Activated CD4-positive, alpha-beta T cell treated with anti-CD3 and anti-CD28 coated beads, Interleukin-2, amount 50 U/mL, for 24 hours (primary cell): ENCODE measurements at places on chromosomes 16 and 17.

DNA sequence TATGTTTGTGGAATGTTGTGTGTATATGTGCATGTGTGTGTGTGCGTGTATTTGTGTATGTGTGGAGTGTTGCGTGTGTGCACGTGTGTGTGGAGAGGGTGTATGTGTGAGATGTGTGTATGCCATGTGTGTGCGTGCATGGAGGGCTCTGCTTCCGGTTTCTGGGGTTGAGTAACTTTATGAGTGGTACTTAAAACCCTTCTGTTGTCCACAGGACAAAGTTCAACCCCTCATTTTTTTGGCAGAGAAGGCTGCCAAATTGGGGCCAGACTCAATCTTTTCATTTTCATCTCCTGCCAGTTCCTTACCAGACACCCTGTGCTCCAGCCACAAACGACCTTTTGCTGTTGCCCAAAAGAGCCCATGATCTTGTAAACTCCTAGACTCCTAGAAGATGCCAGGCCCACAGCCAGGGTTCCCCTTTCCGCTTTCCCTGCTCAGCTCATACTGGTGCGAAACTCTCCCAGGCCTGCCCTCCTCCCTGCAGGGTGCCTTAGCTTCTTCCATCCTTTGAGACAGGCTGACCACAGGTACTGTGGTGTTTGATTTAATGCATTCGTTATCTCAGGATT is 100.2 kb downstream of the CMIP start:
- DNase-seq, result no peak

GRCh38 chr17:39200070-39200879 is at the start of gene RPL19:
Gene RPL19, plus strand, starts transcription at chr17:39200283. Its CDS starts 62 bp downstream, at chr17:39200345.
- peak; percentile 75 for DNase-seq

DNA sequence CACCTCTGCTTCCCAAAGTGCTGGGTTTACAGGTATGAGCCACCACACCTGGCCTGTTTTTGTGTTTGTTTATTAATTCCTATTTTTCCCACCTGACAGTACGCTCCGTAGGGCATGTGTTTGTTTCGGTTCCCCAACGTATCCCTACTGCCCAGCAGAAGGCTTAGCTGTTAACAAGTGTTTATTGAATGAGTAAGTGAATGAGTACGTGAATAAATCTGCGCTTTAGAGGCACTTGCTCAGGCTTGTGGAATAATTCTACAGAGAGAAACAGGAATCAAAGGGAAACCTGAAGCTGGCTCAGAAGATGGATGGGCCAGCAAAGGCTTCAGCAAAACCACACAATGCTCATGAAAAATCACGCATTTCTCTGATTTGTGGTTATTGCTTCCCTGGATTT is 647.9 kb downstream of the MAF start:
- DNase-seq, result no peak

DNA sequence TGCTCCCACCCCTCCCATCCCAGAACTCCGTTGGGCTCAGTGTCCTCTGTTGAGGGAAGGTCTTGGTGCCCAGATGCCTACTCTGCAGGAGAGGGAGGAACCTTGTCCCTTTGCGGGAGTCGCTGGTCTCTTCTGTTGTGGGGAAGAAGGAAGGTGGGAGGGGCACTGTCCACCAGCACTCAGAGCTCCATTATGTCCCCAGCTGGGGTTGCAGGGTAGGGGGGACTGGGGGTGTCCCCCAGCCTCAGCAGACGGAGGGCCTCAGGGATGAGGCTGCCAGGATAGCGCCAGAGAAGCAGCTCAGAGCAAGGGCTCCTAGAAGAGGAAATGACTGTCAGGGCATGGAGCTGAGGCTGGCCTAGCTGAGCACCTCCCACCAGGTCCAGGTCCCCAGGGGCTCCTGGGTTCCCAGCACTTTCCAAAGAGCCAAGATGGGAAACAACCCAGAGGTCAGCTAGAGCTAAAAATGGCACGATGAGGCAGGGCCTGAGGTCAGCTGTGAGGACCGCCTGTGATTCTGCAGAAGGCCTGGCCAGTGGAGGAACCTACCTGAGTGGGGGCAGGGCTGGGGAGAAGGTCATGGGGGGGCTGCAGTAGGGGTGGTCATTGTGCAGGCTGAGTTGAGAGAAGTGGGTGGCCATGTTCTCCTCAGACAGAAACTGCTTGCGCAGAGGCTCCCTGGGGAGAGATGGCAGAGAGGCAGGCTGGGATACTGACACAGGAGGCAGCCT is 893 bp downstream of the HCFC1R1 start:
- no peak for DNase-seq

GRCh38 chr17:62619417-62620155 is 7.9 kb upstream of the MRC2 start:
- DNase-seq, result no peak

GRCh38 chr16:1942047-1942809 is 771 bp downstream of the MSRB1 start:
- DNase-seq, result no peak

GRCh38 chr16:11800382-11800718 is 3.3 kb upstream of the ZC3H7A start:
- DNase-seq, result no peak

- no peak for DNase-seq
Measured at GRCh38 chr16:70478912-70479341, 24.5 kb downstream of the FCSK start.

DNA sequence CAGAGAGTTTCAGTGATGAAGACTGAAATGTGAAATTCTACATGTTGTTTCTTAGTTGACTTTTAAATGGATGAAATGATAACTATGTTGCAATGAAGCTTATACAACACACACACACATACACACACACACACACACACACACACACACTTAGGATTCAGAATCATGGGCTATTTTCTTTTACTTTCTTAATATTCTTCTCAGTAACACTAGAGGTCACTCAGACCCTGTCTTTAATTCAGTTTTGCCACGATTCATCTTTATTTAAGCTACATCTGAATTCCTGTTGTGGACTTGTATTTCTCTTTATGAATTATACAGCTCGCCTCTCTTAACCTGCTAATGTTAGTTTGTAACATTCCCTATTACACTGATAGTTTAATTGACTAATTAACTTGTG is 109.6 kb upstream of the GOT2 start:
- DNase-seq, result no peak

- DNase-seq, result no peak
Measured at GRCh38 chr16:88790312-88791211, 5.5 kb upstream of the PIEZO1 start.

DNA sequence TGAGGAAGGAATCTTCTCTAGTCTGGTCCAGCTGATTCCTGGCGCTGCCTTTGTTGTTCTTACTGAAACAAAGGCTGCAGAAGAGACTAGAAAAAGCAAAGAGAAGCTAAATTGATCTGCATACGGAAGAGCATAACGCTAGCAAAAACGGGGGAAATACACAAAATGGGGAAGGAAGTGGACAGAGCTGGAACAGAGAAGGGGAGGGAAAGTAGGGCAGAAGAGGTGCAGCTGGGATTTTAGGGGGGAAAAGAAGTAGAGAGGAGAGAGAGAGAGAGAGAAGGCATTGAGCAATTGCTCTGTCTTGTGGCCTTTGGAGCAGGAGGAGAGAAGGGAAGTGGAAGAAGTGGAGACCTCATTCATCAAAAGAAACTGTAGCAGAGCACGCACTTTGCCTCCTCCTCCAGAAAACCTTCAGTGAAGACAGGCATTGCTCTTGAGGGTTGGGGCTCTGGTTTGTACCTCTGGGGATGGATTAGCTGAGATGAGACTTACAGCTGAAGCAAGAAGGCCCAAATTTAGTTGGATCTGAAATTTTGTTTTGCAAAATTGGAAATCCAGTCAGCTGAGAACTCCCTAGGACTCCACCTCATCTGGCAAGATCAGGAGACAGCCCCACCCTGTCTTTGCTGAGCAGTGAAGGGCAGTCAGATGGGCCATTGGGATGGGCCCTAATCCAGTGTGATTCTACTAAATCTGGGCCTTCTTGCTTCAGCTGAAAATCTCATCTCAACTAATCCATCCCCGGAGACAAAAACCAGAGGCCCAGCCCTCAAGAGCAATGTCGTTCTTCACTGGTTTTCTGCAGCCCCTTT is 55.8 kb downstream of the CDRT4 start:
- DNase-seq, result no peak

DNA sequence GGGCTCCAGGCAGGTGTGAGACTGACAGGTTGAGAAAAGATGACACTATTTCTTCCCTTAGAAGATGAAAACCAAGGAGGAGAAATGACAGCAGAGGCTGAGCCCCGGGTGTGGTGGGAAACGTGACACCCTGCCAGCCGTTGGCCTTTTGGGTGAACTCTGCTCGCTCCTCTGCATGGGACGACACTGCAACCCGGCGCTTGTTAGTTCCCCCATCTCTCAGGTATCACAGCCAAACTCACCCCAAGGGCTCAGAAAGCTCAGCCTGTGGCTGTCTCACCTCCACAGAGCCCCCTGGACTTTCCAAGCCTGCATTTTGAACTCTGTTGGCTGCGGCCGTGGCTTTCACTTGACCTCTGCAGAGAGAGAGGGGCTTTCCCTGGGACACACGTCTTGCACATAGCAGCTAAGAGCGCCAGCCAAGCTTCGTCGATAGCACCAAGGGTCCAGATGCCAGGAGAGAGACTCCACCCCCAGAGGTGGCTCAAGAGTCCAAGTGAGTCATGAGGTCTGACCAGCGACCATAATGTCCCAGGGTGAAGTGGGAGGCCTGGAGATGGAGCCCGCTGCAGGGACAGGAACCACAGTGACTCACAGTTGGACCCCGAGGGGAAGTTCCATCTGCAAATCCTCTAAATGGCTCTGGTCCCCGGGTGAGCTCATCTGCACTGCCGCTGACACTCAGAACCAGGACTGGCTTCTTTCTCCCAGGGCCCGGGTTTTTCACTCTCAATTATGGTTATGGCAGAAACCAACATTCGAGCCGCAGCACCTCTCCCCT is 301.9 kb downstream of the SOX9 start:
- no peak for DNase-seq

DNA sequence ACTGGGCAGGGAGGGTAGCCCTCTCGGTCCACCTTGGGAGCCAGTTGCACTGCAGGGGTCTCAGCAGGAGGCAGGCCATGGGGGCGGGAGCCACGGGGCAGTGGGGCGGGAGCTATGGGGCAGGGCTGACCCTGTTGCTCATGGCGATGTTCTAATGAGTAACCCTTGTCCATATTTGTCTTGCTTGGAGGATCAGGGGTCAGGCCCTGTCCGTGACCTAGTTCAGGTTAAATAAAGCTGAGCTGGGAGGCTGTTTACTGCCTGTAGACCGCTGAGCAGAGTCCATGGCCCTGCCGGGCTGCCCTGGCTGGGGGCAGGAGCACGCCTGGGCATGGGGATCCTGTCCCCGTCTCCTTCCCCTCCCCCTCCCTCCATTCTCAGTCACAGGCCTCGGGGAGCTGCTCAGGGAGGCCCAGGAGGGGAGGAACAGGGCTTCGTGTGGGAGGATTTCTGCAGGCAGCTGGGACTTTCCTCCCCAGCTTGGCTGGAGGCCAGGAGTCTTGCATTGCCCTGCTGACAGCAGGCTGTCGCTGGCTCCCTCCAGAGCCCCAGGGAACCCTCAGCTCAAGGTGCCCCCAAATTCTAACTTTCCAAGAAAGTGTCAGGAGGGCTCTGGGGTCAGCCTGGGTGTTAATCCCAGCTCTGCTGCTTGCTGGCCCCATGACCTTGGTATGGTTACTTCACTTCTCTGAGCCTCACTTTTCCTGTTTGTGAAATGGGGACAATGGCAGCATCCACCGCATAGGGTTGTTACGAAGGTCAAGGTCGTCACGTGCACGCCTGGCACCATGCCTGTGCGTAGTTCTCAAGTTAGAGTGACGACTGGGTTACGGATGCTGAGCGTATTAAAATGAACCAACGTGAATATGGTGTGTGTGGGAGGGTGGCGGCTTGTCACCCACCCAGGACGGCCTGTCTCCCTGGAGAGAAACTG is 6.1 kb upstream of the SERPINF2 start:
- DNase-seq, result peak; percentile 47

- peak; percentile 20 for DNase-seq
Measured at GRCh38 chr17:66373944-66374817, 71.8 kb downstream of the PRKCA start.

- DNase-seq, result no peak
Measured at GRCh38 chr17:796609-797008, 14.5 kb downstream of the MRM3 start.

DNA sequence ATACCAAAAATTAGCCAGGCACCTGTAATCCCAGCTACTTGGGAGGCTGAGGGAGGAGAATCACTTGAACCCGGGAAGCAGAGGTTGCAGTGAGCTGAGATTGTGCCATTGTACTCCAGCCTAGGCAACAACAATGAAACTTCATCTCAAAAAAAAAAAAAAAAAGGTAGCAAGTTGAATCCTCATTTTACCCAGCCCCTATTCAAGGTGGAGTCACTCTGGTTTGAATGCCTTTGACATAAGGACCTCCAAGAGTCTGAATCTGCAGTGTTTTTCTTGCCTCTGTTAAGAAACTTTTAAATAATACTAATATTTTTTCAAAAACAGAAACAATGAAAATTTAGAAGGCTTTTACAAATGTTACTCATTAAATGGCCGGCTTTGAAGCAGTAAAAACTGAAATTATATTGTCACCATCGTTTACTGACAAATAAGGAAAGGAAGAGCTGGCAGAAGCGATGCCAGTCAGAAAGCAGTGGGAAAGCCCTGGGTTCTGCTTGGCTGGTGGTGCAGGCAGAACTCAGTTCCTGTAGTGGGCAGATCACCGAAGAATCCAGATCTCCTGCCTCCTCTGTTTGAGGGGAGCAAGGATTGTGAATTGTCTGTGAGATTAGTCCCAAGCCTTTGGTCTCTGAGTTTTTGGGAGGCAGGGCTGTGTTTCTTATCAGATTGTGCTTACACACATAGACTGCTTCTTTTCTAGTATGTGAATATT is 99.7 kb upstream of the HAS3 start:
- no peak for DNase-seq

DNA sequence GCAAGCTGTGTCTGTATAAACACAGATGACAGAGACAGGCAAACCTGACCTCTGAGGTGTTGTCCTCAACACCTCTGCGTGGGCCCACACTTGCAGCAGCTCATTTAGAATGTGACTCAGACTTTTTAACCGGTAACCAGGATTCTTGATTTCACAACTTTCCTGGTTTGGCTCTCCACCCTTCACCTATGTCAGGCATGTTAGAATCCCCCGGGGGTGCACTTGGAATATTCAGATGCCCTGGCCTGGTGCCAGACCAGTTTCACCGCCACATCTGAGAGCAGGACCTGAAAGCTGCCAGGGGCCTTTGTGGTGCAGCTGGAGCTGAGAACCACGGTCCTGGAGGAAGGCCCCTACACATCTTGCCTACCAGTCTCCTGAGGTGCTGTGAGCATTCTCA is 4.8 kb downstream of the DHODH start:
- no peak for DNase-seq

- DNase-seq, result no peak
Measured at GRCh38 chr17:28256370-28256769, 62.6 kb upstream of the TMEM97 start.

GRCh38 chr17:73640691-73641090 is 3.6 kb downstream of the SDK2 start:
- DNase-seq, result no peak

- DNase-seq, result no peak
Measured at GRCh38 chr17:42163113-42163512, 8.3 kb upstream of the RAB5C start.

- DNase-seq, result no peak
Measured at GRCh38 chr17:77909236-77909635, 49.3 kb upstream of the TNRC6C start.

DNA sequence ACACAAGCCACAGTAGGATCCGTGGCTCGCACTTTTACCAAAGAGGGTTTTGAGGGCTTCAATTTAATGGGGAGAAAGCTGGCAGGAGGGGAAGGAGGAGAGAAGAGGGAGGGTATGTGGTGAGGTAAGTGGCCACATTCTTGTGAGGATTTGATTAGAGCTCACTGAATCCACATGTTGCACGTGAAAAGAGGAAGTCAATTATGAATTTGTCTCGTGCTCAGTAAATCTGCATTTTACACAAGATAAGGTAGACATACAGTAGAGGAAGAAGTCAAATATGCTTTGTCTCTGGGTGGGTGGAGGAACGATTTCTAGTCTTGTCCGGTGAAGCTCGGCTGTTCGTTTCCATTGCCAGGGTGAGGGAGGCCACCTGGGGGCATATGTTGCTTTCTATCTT is 862 bp downstream of the ZNF232 start:
- no peak for DNase-seq
